ENCODE measurements at places on chromosomes 7 and 10.

DNA sequence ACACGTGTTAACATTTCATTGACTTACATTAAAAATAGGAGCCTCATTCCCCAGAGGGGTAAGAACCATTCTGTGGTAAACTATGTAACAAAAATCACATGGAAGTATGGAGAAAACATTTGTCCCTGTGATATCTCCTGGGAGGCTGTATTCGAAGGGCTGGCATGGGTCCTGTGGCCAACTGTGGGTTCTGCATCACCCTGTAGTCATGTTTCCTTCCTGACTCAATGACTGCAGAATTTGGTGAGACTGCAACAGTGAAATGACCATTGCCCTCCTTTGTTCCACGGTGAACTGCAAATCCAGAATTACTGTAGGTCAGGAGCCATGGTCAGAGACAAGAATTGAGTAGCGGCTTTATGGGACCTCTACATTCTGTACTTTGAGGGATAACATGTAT is 3.6 kb upstream of the ZEB1 start:
- peak; percentile 77 for DNase-seq

- no peak for DNase-seq
Observed at GRCh38 chr10:111316722-111317212, 239.9 kb downstream of the ADRA2A start.

- peak; percentile 23 for DNase-seq
Observed at GRCh38 chr10:93548376-93549071, 17.9 kb upstream of the FFAR4 start.

GRCh38 chr10:116765648-116766081 is 23.3 kb upstream of the HSPA12A start:
- peak; percentile 24 for DNase-seq

GRCh38 chr7:96701258-96701657 is 8.4 kb downstream of the SEM1 start:
- DNase-seq, result no peak

DNA sequence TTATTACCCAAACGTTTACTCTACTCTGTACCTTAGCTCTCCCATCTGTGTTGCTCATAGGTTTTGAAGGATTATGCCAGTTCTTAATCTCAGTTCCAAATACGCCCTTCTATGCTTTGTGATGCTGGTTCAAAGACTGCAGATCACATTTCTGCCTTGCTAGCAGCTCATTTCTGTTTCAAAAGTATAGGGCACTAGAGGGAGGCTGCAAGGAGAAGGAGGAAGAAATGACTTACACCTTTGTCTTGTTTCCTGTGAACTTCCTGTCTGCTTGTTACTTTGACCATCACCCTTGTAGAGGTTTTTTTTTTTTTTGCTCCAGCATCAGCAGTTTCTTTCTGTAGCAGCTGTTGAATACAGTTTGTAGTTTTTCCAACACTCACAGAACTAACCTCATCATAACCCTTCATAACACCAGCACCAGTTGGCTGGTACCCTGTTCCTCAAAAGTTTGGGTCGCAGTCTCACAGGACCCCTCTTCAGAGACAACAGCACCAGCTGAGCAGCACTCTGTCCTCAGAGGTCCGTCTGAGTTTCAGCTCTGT is 16.5 kb downstream of the SLK start:
- peak; percentile 10 for DNase-seq

GRCh38 chr7:36045326-36045725 is 107.7 kb upstream of the EEPD1 start:
- peak; percentile 68 for DNase-seq

DNA sequence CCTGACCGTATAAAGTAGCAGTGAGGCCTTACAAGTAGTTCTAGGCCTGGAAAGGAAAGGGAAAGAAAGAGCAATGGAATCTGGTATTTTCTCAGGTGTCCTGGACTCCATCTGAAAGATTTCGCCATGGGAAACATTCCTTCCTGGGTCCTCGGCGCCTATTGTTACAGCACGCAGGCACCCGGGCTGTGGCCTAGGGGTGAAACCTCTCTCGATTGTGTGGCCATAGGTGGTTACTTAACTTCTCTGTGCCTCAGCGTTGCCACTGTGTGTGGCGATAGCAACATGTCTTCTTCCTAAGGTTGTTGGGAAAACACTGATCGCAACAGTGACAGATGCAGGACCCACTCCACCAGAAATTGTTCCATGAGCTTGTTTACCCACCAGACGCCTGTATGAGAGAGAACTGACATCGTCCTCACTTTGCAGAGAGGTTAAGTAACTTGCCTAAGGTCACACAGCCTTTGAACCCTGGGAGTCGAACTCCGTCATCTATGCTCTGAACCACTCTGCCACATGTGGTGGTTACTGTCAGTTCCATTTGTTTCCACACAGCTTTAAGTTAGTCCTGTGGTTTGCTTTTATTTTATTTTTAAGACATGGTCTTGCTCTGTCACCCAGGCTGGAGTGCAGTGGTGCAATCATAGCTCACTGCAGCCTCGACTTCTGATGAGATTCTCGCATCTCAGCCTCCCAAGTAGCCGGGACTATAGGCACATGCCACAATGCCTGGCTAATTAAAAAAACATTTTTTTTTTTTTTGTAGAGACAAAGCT is 73.4 kb downstream of the LHPP start:
- no peak for DNase-seq

- DNase-seq, result peak; percentile 60
Observed at GRCh38 chr7:12646139-12646538, 41.3 kb upstream of the ARL4A start.

DNA sequence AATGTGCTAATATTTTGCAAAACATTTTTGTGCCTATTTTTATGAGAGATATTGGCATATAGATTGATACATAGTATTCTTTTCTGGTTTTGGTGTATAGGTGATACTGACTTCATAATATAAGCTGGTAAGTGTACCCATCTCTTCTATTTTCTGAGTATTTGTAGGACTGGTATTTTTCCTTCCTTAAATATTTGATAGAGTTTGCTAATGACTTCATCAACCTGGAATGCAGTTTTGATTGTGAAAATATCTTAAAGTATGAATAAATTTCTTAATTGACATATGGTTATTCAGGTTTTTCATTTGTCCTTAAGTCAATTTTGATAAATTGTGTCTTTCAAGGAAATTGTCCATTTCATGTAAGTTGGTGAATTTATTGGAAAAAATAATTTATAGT is 6.1 kb upstream of the SCRN1 start:
- DNase-seq, result no peak

- no peak for DNase-seq
Observed at GRCh38 chr7:128084896-128085608, 53.8 kb upstream of the LRRC4 start.

- DNase-seq, result peak; percentile 43
Observed at GRCh38 chr7:121752706-121753105, 120.3 kb upstream of the PTPRZ1 start.

DNA sequence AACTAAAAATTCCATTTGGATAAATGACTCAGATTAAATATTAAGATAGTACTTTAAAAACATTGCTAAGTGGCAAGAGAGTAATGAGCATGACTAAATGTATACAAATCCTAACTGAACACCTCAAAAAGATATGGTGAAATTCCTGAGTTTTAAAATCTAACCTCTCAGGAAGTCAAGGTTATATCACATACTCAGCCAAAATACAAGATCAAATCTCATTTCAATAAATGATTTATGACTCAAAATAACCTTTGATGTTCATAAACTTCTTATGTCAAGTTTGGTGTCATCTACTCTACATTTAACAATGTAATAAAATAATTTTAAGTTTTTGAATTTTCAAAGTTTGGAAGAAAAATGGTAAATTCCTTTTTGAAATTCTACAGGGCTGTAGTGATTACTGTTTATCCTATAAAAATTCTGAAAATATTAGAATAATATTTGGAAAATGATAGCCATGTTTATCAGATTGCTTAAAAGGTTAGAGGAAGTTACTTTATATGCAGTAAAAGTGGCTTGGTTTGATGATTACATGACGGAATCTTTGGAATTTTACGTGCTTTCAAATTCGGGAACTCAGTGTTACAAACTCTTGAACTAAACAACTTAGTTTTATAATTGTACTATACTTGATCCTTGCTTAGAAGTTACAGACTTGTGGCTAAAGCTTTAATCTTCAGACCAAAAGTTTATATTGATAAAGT is 43.7 kb downstream of the ASZ1 start:
- no peak for DNase-seq

- DNase-seq, result peak; percentile 53
Observed at GRCh38 chr10:86744067-86744725, 12.2 kb upstream of the BMPR1A start.

- no peak for DNase-seq
Observed at GRCh38 chr10:116398224-116398623, 29.4 kb upstream of the PNLIPRP3 start.

GRCh38 chr10:80579181-80579763 is 41.6 kb downstream of the SH2D4B start:
- no peak for DNase-seq

GRCh38 chr10:42768581-42769152 is 13.9 kb upstream of the BMS1 start:
- DNase-seq, result no peak

DNA sequence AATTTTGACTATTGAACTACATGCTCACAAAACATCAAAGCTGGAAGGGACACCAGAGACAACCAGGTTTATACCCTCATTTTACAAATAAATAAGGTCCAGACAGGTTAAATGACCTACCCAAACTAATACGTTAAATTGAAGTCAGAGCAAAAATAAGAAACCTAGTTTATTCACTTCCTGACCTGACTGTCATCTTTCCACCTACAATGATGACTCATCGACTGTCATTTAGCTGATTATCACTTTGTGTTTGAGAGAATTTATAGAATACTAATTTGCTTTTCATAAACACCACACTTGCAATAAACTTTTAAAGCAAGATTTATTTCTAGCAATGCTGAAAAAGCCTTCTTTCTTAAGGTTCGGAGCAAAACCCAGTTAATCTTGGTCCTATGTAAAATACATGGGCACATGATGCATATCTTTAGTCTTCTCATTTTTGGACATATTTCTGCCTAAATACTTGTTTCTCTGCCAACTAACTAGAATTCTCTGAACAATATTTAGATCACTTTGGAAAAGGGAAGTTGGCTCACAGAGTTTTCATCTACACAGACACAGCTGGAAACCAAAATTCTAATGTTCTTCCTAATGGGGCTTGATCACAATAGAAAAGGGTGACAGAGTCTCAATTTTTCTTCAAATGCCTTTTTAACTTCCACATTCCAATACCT is 16.7 kb upstream of the LRRN3 start:
- DNase-seq, result peak; percentile 15

DNA sequence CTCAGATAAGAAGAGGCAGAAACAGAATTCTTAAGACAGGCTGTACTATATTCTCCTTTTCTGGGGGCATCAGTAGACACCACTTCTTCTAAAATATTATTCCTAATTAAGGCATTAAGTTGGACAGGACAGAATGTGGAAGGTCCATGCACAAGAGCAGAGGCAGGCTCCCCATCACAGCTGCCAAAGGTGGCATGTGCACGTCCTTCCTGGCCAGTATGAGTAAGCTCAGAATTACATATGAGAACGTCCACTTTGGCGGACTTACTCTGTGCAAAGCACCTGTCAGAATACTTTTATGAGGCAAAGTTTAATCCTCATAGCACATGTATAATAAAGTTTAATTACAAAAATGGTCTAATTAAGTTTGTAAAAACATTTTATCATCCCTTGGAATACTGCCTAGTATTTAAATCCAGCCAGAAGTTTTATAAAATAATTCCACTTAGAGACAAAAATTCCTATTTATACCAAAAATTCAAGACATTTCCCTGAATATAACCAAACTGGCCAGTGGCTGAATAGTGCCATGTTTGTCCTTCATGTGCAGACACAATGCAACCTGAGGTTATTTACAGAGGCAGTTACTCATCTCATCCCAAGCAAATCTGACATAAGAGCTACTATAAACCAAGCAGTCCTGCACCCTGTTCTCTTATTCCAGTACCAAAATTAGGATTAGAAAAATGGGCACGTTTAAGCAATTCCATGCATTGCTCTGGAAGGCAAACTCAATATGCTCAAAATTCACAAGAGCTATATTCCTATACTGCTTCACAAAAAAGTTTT is 65.5 kb downstream of the CACUL1 start:
- DNase-seq, result no peak

GRCh38 chr7:103687951-103688350 is 241.9 kb upstream of the SLC26A5 start:
- no peak for DNase-seq

GRCh38 chr10:122450353-122450990 is 4.0 kb upstream of the ARMS2 start:
- no peak for DNase-seq

DNA sequence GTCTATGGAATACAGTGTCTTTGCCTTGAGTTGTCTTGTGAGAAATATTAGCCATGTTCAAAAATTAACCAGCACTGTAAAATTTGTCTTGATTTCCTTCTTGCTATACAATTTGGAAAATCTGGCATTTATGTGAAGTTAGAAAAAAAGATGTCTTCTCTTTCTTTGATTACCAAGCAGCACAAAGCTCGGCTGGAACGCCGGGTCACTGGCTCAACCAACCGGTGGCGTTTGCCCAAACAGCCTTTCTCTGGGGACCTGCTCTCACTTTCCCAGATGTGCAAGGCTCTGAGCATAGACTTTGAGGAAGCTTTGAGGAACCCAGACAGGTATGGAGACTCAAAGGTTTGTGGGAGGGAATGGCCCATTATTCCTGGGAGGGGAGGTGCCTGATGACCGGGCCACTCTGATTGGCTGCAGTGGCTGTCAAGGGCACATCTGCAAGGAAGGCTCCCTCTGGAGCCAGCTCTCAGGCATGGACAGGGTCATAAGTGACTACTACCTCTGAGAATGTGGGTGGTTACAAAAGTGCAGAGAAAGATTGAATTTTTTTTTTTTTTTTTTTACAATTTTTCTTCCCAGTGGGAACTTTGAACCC is 5.6 kb downstream of the BTBD16 start:
- peak; percentile 35 for DNase-seq

DNA sequence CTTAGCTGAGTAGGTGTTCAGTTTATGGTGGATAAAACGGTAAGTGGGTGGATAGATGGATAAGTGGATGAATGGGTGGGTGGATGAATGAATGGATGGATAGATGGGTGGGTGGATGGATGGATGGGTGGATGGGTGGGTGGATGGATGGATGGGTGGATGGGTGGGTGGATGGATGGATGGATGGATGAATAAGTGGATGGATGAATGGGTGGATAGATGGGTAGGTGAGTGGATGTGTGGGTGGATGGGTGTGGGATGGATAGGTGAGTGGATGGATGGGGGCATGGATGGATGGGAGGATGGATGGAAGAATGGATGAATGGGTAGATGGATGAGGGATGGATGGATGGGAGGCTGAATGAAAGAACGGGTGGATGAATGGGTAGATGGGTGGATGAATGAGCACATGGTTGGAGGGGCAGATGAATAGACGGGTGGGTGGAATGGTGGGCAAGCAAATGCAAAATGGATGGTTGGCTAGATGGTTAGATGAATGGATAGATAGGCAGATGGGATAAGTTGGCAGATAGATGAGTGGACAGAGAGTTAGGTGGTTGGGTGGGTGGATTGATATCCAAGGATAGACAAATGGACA is 25.7 kb downstream of the ELN start:
- DNase-seq, result no peak

- DNase-seq, result no peak
Observed at GRCh38 chr7:54559401-54559800, 17.2 kb downstream of the VSTM2A start.
